ENCODE measurements at places on chromosomes 12 and 14.

DNA sequence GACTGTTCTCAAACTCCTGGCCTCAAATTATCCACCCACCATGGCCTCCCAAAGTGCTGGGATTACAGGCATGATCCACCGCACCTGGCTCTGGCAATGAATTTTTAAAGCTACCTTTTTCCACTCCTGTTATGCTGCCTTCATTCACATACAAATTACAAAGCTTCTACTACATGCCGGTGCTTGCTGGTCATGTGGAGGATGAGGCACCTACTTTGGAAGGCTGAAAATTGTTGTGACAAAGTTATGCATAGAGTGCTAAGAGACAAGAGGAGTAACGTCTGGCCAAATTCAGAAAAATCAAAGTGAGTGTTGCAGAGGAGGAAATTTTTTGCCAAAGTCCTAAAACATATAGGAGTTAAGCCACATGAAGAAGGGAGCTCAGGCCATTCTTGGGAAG, 191.7 kb upstream of the PPFIA2 start:
- DNase-seq: no peak

DNA sequence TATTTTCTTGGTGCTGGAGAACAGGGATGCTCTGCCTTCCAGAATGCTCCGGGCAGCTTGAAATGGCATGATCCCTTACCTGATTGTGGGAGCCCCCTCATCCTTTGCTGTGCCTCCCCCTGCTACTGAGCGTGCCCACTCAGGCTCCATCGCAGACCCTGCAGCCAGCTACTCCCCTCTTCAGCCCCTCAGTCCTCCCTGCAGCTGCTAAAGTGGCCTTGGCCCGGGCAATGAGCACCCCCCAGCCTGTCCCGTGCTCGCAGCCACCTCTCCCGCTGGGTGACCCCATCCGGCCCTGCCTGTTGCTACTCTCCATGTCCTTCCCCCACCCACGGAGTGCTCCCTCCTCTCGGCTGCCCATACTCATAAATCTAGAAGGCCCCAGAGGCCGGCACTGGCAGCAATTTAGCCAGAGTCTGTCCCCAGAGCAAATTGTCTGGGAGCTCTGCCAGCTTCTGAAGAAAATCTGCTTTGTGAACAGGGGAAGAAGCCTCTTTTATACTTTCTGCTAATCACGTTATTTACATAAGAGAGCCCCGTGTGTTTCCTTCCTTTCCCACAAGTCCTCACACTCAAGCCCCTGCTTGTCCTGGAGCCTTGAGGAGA, 143.7 kb upstream of the FRMD6 start:
- DNase-seq: no peak

DNA sequence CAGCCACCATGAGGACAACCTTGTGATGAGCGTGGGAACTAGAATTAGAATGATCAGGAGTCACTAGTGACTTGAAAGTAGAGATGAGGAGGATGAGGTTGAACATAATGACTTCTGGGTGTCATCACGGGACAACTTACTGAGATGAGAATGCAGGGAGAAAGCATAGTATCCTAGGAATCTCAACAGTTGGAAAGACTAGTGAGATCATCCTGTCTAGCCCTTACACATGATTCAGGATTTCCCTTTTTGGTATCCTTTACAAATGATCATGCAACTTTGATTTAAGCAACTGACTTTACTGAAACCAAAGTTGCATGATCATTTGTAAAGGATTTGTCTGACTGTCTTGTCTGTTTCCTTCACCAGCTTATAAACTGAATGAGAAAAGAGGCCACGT, 51.8 kb upstream of the HIF1A start:
- DNase-seq: no peak

DNA sequence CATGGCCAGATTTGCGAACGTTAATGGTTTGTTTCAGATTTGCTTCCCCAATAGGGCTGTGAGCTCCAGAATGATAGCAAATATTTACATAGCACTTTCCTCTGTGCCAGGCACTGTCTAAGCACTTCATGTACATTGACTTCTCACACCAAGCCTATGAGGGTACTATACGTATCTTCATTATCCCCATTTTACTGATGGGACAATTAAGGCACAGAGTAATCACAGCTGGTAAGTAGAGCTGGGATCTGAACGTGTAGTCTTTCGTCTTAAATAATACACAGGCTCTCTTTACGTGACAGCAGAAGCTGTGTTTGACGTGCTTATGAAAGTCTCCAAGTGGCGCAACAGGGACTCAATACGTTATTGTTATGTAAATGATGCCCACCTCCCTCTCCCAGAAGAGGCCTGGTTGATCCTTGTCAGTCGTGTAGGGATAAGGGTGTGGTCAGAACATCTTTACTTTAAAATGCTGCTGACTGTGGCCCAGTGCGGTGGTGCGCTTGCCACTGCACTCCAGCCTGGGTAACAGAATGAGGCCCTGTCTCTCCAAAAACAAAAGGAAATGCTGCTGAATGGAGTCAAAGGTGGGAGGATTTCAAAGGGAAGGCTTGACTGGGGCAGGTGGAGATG, 66.3 kb upstream of the TCL1B start:
- DNase-seq: no peak

DNA sequence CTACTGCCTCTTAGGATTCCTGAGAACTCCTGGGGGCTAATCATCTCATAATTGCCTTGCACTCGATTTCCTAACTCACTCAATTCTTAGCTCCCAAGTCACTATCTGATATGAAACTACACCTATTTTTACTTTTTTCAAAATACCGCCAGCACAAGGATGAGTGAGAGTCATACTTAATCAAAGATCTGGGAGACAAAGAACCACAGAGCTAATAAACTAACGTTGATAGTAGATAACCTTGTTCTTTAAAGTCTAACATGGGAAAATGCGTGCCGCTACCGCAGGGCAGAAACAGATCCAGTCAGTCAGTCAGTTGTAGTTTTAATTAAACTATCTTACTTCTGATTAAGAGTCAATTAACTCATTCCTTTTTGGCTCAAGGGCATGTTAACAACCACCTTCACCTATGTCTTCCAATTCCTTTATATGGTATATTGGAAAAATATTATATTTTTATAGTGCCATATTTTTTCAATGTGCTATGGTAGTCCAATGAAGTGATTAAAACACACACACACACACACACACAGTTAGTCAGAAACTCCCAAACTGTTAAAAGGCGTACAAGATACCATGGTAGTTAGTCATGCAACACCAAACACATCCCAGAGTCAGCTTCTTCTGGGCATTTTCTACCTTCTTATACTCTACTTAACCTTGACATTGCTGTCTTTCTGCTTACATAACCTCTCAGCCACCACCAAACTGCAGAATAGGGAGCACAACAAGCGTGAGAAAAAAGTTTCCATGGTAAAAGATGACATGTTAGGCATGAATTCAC, 114.0 kb downstream of the KLHL28 start:
- no peak for DNase-seq

GRCh38 chr12:93847517-93848474, 170.6 kb downstream of the CRADD start:
- no peak for DNase-seq

DNA sequence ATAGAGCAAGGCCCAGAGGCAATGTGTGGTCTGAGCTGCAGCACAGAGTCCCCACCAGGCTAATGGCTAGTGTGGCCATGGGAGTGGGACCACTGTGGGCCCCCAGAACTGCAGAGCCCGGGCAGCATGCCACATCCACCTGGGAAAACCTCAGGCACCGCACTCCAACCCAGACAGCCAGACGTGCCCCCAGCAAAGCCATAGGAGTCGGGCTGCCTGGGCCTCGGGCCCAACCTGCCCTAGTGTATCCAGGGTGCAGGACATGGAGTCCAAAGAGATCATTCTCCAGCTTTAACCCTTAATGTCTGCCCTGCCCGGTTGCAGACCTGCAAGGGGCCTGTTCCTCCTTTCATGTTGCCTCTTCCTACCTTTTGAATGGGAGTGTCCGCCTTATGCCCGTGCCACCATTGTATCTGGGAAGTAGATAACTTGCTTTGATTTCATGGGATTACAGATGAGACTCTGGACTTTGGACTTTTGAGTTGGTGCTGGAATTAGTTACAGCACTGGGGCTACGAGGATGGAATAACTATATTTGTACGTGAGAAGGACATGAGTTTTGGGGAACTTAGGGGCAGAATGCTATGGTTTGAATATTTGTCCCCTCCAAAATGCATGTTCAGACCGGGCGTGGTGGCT, 29.1 kb upstream of the DEGS2 start:
- DNase-seq: no peak

- no peak for DNase-seq
Measured at GRCh38 chr14:78028471-78028870, 141.7 kb upstream of the NRXN3 start.

- DNase-seq: no peak
Measured at GRCh38 chr12:52975820-52976573, 27.1 kb downstream of the KRT18 start.

DNA sequence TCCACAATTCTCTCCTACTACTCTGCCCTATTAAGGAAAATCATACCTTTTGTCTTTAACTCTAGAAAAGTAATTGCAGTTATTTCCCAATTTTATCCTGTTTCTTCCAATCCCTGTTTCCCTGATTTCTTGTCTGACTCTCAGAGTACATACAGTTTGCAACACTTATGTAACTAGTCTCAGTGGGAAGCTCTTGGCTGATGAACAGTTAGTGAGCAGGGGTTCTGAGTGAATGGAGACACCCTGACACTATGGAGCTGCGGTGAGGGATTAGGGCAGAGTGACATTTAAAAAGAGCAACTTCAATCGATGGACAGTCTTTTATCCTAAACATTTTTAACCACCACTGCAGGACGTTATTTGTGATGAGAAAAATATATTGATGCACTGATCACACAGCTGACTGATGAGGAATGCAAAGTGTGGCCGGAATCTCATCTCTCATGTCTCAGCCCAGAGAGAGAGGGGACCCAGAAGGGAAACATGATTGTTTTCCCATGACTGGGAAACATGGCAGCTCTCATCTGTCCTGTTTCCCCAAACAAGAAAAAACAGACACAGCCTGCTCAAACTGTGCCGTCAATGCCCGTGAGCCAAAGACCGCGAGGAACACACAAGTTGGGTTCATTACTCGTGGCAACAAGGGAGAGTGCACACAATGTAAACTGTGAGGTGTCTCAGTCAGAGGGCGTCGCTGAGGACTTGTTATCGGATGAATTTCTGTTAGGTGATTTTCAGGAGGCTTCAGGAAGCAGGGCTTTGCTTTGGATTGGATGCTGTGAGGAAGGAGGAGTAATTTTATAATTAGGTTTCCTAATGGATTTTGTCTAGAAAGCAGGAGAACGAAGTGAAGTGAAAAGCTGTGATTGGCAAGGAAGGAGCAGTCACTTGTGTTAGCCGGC, 5.2 kb upstream of the SLC6A13 start:
- DNase-seq: no peak

DNA sequence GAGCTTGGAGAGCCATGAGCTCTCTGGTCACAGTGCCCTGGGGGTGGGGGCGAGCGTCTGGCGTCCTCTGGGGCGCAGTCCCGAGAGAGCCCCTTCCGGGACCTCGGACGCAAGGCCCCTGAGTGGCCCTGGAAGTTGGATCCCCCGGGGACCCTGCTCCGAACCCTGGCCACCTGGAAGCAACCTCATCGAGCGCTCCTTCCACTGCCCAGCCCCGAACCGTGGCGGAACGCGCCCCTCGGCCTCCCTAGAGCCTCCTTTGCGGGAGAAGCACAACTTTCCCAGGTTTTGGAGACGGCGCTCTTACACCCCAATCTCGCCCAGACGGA, 1.2 kb downstream of the NOS1 start:
- DNase-seq: no peak

- peak; percentile 72 for DNase-seq
Measured at GRCh38 chr14:65961004-65961403, 525.2 kb upstream of the CCDC196 start.

- no peak for DNase-seq
Measured at GRCh38 chr12:77325511-77326236, 260.3 kb upstream of the E2F7 start.

- no peak for DNase-seq
Measured at GRCh38 chr12:7624478-7624877, 41.2 kb downstream of the APOBEC1 start.

DNA sequence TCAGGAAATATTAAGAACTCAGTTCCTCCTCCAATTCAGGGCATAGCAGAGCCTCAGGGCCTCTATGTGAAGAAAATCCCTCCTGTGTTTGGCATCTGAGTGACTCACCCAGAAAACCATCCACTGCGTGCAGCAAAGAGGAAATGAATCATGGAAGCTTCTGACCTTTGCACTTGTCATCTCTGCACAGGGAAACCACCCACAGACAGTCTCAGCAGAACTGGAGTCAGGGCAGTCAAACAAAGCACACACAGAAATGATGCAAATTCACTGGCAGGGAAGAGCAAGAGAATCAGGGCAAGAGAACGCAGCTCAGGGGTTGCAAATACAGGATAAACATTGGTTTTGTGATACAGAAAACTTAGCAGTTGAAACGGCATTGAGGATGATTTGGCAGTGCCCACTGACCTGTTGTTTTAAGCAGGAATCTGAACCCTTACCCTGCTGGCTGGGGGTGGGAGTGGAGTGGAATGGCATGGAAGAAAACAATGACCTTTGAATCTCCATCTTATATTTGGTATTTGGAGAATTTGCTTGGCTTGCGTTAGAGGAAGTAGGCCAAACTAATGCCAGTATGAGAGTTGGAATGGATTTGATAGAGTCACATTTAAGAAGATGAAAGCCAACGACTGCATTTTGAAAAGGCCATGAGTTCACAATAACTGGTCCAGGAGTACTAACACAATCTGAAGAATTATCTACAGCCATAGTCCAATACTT, 53.5 kb downstream of the PHLDA1 start:
- peak; percentile 51 for DNase-seq

DNA sequence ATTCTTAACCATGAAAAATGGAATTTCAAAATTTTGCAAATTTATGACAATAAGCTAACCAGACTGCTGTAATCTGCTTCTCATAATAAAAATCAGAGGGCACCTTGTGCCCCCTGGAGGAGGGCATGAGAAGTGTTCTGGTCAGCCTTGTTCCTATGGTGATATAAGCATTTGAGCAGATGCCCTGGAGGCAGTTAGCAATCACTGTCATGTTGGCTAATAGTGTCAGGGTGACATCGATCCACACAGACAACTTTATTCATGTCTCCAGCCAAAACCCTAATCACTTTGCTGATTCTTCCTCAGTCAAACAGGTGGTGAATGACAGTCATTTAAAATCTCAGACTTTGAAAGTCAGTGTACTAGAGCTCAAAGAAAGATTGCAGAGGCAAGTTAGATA, 943.0 kb downstream of the GALC start:
- no peak for DNase-seq

- no peak for DNase-seq
Measured at GRCh38 chr12:89436062-89436461, 83.8 kb upstream of the DUSP6 start.

Data from CD4-positive, alpha-beta T cell (primary cell).